CD8-positive, alpha-beta T cell (primary cell): ENCODE measurements at places on chromosomes 12 and 14.

DNA sequence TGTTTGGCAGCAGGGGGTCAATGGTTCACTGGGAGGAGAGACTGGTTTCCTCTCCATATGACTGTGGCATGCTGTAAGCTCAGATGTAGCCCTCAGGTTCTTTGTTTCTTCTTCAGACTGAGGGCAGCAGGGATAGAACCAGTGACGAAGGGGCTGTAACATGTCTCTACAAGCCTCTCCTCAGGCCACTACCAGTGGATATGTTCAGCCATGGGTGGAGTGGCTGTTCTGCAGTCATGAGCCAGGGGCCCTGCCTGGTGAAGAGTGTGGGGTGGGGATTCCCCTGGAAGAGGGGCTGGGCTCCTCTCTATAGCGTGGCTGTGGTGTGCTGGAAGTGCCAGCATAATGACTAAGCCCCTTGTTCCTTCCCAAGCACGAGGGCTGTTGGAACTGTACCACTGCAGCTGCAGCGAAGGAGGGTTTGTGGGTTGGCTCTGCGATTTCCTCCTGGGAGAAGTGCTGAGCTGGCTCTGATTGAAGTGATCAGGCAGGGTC lies 55.8 kb downstream of the CMAS start:
- DNase-seq = no peak

GRCh38 chr14:44449680-44450079 lies 57.4 kb downstream of the FSCB start:
- no peak for DNase-seq

DNA sequence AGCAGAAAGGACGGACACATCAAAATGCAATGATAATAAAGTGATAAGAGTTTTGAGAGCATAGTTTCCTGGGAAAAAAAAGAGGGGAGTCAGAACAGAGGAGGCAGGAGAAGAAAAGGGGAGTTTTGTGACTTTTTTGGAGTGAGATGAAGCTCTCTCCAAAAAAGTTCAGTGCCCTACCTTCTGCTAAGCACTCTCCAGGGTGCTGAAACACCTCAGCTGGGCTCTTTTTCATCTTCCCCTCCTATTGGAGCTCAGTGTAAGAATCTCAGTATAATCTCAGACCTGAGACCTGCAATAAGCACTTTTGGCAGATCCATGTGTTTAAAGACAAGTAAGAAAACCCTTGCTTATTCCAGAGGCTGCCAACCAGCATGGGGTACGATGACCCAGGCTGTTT lies 58.9 kb upstream of the SRRM4 start:
- DNase-seq = no peak

- DNase-seq = no peak
These were observed 334.2 kb downstream of the BMP4 start for GRCh38 chr14:53622447-53622846.

DNA sequence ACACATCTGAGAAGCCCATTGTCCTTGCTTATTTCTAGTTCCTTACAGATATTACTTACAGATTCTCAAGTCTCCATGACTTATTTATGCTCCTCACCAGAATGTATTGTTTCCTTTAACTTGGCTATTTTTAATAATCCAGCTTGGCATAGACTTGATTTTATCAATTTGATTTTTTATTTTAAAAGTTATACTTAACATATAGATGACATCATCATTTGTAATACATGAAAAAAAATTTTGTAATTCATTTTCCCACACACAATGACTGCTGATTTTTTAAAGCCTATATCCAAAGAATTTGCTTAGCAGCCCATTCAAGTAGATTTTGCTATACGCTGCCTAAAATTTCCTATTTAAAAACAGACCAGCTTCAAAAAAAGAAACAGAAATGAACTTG lies 39.8 kb downstream of the PTPRR start:
- DNase-seq = no peak

- no peak for DNase-seq
These were observed 17.4 kb downstream of the FAM181A start for GRCh38 chr14:93944348-93945069.

- peak; percentile 18 for DNase-seq
These were observed 663 bp downstream of the WASHC3 start for GRCh38 chr12:102061096-102061559.
